ENCODE measurements at places on chromosomes 3 and 15. TPM values are rescaled to one million over a fixed set of nuclear protein-coding genes. Genes with fewer than 3 reads are reported as not detected.

GRCh38 chr3:178492491-178492890 lies 43.7 kb upstream of the KCNMB2 start:
- DNase-seq: no peak

GRCh38 chr15:31098953-31099740 lies 2.4 kb downstream of the TRPM1 start:
- no peak for DNase-seq

DNA sequence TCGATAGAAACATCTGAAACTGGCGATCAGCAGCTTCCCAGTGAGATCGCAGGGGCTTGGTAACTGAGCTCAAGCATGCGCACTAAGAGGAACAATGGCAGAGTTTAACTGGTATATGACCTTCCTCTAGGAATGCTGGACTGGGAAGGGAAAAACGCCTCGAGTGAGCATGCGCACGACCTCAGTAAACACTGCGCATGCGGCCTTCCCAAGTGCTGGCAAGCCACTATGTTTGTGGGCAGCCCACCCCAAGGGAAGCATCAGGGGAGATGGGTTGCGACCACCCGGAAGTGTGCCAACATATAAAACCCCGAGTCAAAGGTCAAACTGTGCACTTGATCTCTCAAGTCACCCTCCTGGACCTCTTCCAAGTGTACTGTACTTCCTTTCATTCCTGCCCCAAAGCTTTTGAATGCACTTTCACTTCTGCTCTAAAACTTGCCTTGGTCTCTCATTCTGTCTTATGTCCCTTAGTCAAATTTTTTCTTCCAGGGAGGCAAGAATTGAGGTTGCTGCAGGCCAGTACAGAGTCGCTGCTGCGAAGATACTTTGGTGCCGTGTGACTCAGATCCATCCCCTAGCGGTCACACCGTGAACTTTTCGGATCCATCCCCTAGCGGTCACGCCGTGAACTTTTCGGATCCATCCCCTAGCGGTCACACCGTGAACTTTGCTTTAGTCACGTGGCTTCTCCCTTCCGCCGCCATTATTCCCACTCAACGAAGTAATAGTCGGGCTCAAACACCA lies 243.3 kb downstream of the FAM43A start:
- no peak for DNase-seq

DNA sequence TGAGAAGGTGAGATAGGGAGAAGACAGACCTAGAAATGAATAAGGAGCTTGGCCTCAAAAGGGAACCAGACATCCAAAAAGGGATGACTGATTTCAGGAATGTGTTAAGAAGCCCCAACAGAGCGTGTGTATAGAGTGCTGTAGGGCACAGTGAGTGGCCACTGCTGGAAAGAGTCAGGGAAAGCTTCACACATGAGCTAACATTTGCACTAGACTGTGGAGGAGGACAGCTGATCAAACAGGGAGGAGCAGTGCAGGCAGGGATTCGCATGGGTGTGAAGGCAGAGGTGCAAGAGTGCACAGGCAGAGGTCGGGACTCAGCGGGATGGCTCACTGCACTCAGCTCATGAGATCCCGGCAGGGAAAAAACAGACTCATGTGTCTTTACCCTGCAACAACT lies 61.8 kb downstream of the NPTN start:
- no peak for DNase-seq

- DNase-seq: no peak
Observed at GRCh38 chr3:45689787-45690145, 570 bp downstream of the SACM1L start.

DNA sequence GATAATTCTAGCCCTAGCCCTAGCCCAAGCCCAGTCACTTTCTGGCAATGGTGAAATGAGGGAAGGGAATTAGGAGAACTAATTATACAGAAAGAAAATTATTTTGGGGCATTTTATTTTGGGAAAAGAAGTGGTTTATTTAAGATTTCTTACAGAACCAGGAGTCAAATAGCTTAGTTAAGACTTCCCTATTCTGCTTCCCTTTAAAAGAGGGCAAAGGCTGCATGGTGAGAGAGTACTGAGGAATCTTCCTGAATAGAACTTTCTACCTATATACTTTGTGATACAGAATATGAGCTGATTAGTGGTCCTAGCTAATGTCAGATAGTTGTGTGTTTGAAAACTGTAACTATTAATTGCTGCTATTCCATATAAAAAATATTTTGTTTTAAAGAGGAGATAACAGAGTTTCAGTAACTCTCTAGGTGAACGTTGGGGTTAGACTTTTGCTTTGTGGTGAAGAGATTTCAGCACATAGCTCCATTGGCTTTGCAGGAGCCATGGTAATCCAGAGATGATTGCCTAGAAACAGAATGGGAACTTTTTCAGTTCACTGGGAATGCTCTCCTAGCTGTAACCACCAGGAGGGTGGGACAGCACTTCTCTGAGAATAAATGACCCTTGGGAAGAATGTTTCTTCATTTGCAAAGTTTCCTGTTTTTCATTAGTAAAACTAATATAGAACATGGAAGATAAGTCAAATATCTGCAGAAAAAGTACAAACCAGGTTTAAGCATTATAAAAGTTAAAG lies 5.3 kb upstream of the GCSAM start:
- no peak for DNase-seq

- no peak for DNase-seq
Observed at GRCh38 chr15:62125773-62126172, 39.3 kb downstream of the C2CD4B start.

DNA sequence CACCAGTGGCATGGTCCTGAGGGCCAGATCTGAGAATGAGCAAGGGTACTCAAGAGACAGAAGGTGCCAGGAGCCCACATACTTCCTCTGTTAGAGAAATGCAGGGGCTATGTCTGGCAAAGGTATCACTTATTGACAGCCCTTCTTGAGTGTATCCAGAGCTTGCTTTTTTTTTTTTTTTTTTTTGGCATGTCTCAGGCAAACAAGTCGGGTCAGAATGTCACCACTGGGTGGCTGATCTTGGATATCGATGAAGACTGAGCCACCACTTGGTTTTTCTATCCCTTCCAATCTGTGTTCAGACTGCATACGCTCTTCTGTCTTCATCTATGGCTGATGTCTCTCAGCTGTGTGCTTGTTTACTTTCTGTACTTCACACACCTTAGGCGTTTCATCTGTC lies 363.4 kb upstream of the C2CD4B start:
- DNase-seq: no peak

- no peak for DNase-seq
Observed at GRCh38 chr3:124793054-124793739, 62.9 kb downstream of the UMPS start.

DNA sequence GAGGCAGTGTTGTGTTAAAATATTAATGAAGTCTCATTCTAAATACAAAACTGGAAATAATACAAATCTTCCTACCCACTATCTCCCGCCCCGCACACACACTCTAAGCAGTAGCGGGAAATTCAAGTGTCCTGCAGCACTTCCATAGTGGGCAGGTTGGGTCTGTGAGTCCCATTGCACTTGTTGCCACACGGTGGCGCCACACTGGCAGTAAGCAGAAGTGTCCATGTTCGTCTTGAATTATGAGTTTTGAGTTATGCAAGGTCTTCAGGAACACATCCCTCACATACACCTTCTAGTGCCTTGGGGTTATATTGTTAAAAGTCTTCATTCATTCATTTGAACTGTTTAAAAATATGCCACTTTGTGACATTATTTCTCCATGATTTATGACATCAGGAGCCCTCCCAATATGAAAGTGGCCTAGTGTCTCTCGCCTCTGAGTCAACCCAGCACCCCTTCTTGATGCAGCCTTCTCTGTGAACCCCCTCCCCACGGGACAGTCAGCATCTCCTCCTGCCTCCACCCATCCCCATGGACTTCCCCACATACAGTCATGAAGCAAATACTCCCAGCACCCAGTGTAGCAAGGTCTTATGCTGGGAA lies 17.6 kb upstream of the CCDC174 start:
- DNase-seq: no peak

- no peak for DNase-seq
Observed at GRCh38 chr3:165503825-165504224, 307.6 kb upstream of the SLITRK3 start.

GRCh38 chr15:51833772-51834171 lies 4.3 kb downstream of the TMOD3 start:
- DNase-seq: no peak

- peak; percentile 55 for DNase-seq
Observed at GRCh38 chr3:177491296-177492032, 294.2 kb upstream of the TBL1XR1 start.

DNA sequence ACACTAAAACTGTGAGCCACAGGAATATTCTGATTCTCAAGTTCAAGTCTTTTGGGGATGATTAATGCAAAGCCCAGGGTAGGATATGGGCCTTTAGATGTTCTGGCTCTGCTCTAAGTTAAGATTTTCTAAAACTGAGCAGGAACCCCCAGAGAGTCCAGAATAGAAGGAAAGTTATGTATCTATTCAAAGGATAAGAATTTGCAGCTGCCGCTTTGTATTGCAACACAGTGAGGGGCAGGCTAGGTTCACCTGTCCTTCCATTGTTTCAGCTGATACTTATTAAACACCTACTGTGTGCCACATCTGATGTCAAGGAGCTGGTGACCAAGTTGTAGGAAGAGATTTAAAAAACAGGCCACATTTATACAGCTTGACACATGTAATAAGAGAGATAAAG lies 290.4 kb downstream of the MAGI1 start:
- no peak for DNase-seq

GRCh38 chr3:140285380-140285779 lies 350.4 kb downstream of the CLSTN2 start:
- no peak for DNase-seq

- no peak for DNase-seq
Observed at GRCh38 chr3:98699132-98699531, 64.0 kb upstream of the ST3GAL6 start.

GRCh38 chr3:183766107-183766506 lies 59.3 kb downstream of the MAP6D1 start:
- no peak for DNase-seq

GRCh38 chr3:151688571-151688970 lies 45.2 kb upstream of the AADACL2 start:
- DNase-seq: no peak

DNA sequence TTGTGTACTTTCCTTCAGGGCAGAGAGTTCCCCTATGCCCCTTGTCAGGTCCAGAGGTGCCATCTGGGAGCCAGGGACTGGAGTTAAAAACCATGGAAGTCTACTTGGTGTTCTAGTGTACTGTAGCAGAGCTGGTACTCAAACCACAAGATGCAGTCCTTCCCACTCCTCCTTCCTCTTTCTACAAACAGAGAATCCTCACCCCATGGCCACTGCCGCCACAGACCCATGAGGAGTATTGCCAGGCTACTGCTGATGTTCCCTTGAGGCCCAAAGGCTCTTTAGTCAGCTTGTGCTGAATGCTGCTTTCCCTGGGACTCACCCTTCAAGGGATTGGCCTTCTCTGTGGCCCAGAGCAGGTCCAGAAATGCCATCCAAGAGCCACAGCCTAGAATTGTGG lies 229.2 kb upstream of the ZPLD1 start:
- no peak for DNase-seq

DNA sequence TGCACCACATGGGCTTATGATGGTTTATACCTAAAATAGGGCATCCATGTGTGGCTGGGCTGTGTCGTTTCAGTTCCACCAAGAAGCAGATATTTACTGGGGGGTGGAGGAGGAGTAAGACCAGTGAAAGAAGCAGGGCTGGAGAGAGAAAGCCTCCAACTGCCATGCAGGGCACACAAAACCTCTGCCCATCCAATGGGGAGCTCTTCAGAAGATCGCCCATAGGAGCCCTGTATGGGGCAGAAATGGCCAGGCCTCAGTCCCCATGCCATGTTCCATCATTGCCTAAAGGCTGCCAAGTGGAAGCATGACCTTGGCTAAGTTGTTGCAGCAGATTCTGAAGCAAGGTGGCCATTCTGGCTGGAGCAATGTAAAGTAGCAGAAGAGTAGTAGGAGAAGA lies 277.0 kb downstream of the MEX3B start:
- DNase-seq: no peak

DNA sequence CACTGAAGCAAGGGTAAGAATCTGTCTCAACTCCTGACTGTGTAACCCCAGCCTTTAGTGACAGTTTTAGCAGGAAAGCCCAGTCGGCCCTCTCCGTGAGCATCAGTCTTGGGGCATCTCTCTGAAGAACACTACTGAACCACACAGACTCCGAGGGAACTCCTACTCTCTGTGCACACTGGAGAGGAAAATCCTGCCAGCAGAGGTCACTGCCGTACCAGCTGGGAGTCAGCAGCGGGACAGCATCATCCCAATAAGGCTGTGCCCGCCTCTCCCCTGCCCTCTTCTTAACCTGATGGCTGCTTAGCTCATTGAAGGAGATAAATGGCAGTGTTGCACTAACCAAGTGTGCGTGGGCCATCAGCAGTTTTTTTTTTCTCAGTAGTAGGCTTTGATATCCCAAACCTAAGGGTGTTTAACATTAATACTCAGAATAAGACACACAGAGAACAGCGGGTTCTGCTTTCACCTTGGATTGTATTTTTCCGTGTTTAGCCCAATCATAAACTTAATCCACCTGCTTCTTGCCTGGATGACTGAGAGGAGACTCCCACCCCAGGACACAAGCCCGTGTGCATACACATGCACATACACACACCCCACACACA lies 26.6 kb upstream of the RASA2 start:
- peak; percentile 82 for DNase-seq

GRCh38 chr3:101940521-101941317 lies 91.4 kb downstream of the NFKBIZ start:
- no peak for DNase-seq

GRCh38 chr3:73727854-73728253 lies 103.1 kb upstream of the PDZRN3 start:
- no peak for DNase-seq

GRCh38 chr3:169112153-169112892 lies 551.2 kb downstream of the MECOM start:
- DNase-seq: no peak

DNA sequence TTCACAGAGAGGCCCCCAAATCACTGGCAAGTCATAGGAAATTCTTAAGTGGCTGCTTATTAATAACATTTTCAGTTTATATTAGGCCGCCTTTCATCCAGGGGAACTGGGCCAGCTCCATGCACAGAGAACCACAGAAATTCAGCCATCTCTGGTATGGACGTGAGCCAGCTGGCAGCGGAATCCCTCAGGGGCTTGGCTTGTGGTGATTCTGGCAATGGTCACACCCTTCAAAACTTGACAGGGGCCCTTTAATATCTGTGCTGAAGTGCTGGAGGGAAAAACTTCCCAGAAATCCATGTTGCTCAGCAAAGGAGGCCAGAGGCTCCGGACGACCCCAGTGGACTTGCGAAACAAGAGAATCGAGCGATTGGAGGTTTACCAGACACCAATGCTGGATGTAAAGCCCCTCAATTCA lies 11.3 kb downstream of the PRICKLE2 start:
- no peak for DNase-seq

- no peak for DNase-seq
Observed at GRCh38 chr3:83877910-83878309, 1080.9 kb upstream of the CADM2 start.

DNA sequence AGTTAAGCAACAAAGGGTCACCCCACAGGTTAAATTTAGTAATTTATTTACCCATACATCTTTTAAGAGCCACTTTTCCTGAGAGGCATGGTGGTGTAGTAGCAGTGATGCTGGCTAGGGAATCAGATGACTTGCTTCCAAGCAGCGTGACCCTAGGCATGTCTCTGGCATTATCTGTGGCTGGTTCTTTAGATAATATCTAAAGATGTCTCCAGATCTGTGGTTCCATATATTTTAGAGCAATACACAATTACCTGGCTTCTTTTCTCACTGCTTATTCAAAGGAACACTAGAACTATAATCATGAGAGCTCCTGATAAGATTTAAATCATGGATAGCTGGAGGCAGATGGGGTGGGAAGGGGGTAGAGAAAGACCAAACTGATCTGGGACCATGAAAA lies 21.1 kb upstream of the MEIS2 start:
- no peak for DNase-seq

The ROBO2 gene
- total RNA-seq: 377 TPM

The NEK4 gene
- total RNA-seq: 46.0 TPM

The LYZL4 gene
- total RNA-seq: not detected

The MAGI1 gene
- total RNA-seq: 49.4 TPM

All from occipital lobe (tissue), 3 donors.